K562 (cell line): ENCODE measurements at places on chromosomes 3 and 15.

- no peaks in the 10 kb centered on the region for H3K36me3 ChIP-seq
- H3K27ac ChIP-seq = no peak overlapping the region
- H3K27me3 ChIP-seq = no peaks in the 10 kb centered on the region
- no peaks in the 10 kb centered on the region for H3K4me1 ChIP-seq
- no peak overlapping the region for H3K4me3 ChIP-seq
These were observed 1024.9 kb downstream of the TUSC7 start for GRCh38 chr3:117734496-117734895.

GRCh38 chr15:39919748-39920509 is at the start of gene GPR176:
Gene GPR176, minus strand, starts transcription at chr15:39920266. Its CDS starts 240 bp downstream, at chr15:39920026.
- no peaks in the 10 kb centered on the region for H3K27me3 ChIP-seq
- peak within 1 kb of the TSS; percentile 80 for H3K27ac ChIP-seq
- H3K4me1 ChIP-seq = peaks cover 6% of the 10 kb centered on the region; the same call in 2 of the 3 replicates
- H3K36me3 ChIP-seq = no peaks in the 10 kb centered on the region
- DNase-seq = no peak
- H3K4me3 ChIP-seq = peak within 1 kb of the TSS; percentile 46

GRCh38 chr3:82410366-82410765 is 648.9 kb upstream of the GBE1 start:
- no peaks in the 10 kb centered on the region for H3K36me3 ChIP-seq

GRCh38 chr3:58062472-58062871 is 54.2 kb downstream of the FLNB start:
- DNase-seq = peak; percentile 8
- H3K27me3 ChIP-seq = no peaks in the 10 kb centered on the region
- peaks cover 35% of the 10 kb centered on the region for H3K4me1 ChIP-seq
- H3K36me3 ChIP-seq = no peaks in the 10 kb centered on the region
- H3K4me3 ChIP-seq = no peak overlapping the region

DNA sequence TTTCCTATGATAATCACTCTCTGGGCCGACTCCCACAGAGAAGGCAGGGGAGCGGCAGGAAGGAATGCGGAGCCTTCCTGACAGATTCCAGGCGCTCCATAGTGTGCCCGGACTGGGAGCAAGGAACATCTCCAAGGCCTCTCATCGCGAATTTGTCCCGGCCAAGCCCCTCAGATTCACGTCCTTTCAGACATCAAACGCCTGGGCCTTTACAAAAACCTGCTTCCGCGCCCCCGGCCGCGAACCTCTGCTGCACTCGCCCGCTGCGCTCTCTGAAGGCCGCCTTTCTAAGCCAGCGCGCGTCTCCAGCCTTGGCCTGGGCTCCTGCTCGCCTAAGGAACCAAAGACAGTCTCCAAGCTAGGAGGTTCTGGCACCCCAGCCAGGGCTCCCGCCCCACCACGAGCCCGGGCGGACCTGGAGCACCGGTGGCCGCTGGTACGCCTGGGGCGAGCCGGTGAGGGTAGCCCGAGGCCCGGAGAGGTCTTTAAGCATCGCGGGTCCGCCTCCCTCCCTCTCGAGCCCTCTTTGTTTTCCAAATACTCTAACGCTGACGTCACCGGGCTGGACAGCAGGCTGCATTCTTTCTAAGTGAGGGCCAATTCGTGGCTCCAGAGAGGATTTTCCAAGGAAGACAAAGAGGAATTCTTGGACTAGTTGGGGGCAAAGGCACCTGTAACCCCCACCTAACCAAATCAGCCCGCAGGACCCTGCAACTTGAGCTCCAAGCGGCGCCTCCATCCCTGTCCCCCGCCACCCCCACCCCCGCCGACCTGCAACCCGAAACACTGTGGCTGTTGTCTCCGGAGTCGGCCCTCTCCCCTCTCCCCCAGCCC is 759 bp downstream of the AMOTL2 start:
- H3K27ac ChIP-seq = no peak overlapping the region
- no peak overlapping the region for H3K4me3 ChIP-seq
- no peaks in the 10 kb centered on the region for H3K36me3 ChIP-seq
- peaks cover 46% of the 10 kb centered on the region for H3K27me3 ChIP-seq
- DNase-seq = no peak

DNA sequence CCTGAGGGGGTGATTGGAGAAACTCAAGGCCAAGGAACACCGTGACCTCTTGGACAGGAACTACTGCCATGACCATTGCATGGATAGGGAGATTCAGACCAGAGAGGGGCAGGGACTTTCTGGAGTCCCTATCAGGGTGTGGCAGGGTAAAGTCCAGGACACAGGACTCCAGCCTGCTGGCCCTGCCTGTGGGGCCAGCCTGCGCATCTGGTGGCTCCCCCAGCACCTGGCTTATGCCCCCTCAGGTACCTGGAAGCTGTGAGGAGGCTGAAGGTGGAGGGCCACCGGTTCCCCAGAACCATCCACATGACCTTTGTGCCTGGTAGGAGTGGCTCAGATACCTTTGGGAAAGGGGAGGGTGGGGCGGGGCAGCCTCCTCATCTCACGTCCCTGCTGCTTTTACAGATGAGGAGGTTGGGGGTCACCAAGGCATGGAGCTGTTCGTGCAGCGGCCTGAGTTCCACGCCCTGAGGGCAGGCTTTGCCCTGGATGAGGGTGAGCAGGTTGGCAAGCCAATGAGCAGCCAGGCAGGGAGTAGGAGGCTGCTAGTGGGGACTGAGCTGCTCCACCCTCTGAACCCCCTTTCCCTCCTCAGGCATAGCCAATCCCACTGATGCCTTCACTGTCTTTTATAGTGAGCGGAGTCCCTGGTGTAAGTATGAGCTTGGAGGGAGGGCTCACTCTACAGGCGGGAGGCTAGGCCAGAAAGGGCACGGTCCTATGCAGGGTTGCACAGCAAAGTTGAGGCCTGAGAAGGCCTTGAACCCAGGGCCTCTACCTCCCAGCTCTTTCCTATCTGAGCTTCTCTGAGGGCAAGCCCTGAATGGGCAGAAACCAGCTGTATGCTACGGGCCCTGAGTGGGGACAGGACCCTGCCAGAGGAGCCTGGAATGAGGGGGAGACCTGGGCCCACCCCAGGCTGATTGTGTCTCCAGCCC is 2.9 kb downstream of the ACY1 start:
- no peak for DNase-seq
- no peak overlapping the region for H3K27ac ChIP-seq
- peaks cover 69% of the 10 kb centered on the region for H3K4me1 ChIP-seq
- H3K27me3 ChIP-seq = no peaks in the 10 kb centered on the region
- no peak overlapping the region for H3K4me3 ChIP-seq

GRCh38 chr3:65993134-65993900 is 45.4 kb downstream of the MAGI1 start:
- H3K4me3 ChIP-seq = no peak overlapping the region
- no peak overlapping the region for H3K27ac ChIP-seq
- no peaks in the 10 kb centered on the region for H3K4me1 ChIP-seq
- H3K27me3 ChIP-seq = no peaks in the 10 kb centered on the region
- H3K36me3 ChIP-seq = no peaks in the 10 kb centered on the region
- DNase-seq = no peak

DNA sequence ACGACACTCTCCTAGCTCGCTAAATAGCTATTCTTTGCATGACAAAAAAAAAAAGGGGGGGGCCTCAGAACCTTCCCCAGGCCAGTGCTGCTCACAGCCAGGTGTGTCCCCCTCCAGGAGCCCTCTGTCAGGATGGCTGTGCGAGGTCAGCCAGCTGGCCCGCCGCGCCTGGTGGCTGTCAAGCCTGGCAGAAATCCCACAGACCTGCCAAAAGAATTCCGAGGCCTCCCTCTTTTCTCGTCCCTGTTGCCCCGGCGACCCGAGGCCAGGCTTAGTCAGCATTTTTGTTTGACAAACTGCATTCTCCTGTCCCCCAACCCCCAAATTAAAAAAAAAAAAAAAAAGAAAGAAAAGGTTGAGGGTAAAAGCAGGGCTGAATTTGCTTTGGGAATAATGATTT is 61.9 kb downstream of the TM4SF4 start:
- H3K27ac ChIP-seq = no peak overlapping the region
- DNase-seq = no peak
- no peaks in the 10 kb centered on the region for H3K36me3 ChIP-seq
- peaks cover 7% of the 10 kb centered on the region; the same call in 1 of the 2 replicates for H3K27me3 ChIP-seq
- H3K4me1 ChIP-seq = peaks cover 4% of the 10 kb centered on the region

DNA sequence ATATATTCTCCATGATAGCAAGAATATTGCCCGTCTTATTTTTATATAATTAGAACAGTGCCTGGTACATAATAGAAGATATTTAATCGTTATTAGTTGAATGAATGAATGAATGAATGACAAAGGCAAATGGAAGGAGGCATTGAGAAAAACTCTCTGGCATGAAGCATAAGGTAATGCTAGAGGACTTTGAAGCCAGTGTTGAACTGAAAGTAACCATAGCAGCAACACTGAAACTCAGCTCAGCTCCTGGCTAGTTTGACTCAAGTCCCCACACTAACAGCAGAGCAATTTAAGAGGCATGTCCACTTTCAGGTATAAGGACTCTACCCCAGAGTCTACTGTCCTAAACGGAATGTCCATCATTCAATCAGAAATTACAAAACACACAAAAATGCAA is 227.0 kb downstream of the CPNE4 start:
- no peaks in the 10 kb centered on the region for H3K4me1 ChIP-seq
- DNase-seq = no peak
- no peak overlapping the region for H3K4me3 ChIP-seq
- no peak overlapping the region for H3K27ac ChIP-seq
- H3K36me3 ChIP-seq = no peaks in the 10 kb centered on the region

- DNase-seq = no peak
- peaks cover 17% of the 10 kb centered on the region; the same call in 2 of the 3 replicates for H3K36me3 ChIP-seq
- H3K27ac ChIP-seq = no peak overlapping the region
- H3K27me3 ChIP-seq = no peaks in the 10 kb centered on the region
- peaks cover 13% of the 10 kb centered on the region for H3K4me1 ChIP-seq
These were observed 1.9 kb upstream of the ADPGK start for GRCh38 chr15:72785432-72785831.
